ENCODE measurements at places on chromosomes 5 and 9.

DNA sequence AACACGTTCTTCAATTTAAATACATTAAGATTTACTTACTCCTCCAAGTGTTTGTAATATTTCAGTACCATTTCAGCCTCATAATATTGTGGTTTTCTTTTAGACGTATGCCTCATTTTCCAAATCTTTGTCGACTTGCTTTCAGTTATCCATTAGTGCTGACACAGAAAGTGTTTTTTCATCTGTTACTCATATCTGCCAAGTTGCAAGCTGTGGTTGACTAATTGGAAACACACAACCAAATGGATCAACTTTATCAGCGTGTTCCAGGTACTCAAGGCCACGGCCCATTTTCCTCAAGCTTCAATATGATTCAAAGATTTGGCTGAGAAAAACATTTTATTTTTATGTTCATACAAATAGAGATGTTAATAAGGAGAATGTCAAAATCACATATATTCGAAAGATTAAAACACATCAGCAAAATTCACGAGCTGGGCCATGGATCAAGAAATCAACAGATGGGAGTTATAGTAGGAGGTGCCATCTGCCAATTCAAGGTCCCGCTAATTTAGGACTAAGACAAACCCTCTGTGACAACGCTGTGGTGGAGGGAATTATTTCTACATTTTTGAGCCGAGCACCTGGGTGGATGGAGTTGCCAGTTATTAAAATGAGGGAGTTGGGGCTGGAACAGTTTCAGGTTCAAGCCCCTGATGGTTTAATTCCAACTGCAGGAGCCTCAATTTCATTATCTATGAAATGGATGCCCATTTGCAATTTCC lies 27.2 kb upstream of the CCNJL start:
- no peak for DNase-seq

- DNase-seq, result no peak
Observed at GRCh38 chr9:132409828-132410528, at the start of gene CFAP77. Gene CFAP77, plus strand, starts transcription at chr9:132410211. Its CDS starts 61 bp downstream, at chr9:132410272.

- DNase-seq, result no peak
Observed at GRCh38 chr9:2319421-2319820, 302.2 kb upstream of the VLDLR start.

DNA sequence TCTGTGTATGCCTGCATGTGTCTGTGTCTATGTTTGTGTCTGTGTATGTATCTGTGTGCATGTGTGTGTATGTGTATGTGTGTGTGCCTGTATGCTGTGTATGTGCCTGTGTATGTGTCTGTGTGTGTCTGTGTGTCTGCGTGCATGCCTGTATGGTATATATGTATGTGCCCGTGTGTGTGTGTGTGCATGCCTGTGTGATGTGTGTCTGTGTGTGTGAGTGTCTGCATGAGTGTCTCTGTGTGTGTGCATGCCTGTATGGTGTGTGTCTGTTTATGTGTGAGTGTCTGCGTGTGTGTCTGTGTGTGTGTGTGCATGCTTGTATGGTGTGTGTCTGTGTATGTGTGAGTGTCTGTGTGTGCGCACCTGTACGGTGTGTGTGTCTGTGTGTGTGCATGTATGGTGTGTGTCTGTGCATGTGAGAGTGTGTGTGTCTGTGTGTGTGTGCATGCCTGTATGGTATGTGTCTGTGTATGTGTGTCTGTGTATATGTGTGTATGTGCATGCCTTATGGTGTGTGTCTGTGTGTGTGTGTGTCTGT lies 137.1 kb upstream of the IRX2 start:
- DNase-seq, result no peak
